H4 (cell line): ENCODE measurements at places on chromosomes 16 and 17.

GRCh38 chr17:43308999-43309398, 75.2 kb upstream of the RNU2-1 start:
- DNase-seq, result no peak

GRCh38 chr16:25893332-25893731, 201.6 kb downstream of the HS3ST4 start:
- no peak for DNase-seq

GRCh38 chr16:84207879-84208278, 16.9 kb downstream of the ADAD2 start:
- DNase-seq, result no peak

- DNase-seq, result no peak
Observed at GRCh38 chr17:16512011-16512410, 20.0 kb upstream of the LRRC75A start.

DNA sequence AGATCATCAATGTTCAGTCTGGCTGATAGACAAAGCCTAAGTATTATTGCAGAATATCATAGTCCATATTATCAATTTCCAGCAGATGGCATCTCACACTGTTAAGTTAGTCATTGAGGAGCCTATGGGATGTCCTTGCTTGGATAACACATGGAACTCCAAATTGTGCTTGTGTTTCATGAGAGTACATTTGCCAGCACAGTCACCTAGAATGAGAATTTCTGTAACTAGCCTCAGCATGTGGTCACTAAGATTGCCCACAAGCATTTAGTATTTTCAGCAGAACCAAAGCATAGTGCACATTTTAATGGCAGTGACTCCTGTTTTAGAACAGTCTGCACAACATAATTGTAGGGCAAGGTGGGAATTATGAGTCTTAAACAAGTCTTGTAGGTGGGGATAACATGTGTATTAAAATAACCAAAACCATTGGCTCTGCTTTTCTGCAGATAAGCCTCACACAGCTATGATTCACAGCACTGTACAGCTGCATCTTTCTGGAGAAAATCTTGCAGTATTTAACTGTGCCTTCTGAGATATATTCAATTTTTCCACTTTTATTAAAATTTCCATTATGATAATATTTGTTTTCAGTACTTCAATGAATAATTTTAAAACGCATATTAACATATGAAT, 882.8 kb upstream of the SOX9 start:
- peak; percentile 77 for DNase-seq
